Temporal lobe (tissue), 4 donors: ENCODE measurements at places on chromosomes 13 and 19. TPM values are rescaled to one million over a fixed set of nuclear protein-coding genes. Genes with fewer than 3 reads are reported as not detected.

OVOL3 gene
- not detected for total RNA-seq

MISP3 gene
- 1.7 TPM for total RNA-seq

ZNF229 gene
- total RNA-seq: 15.7 TPM

ZNF222 gene
- 12.0 TPM for total RNA-seq

LGALS14 gene
- not detected for total RNA-seq
